ENCODE measurements at places on chromosomes 3 and 15. TPM values are rescaled to one million over a fixed set of nuclear protein-coding genes. Genes with fewer than 3 reads are reported as not detected.

NEDD4 gene
- total RNA-seq = 32.2 TPM

GOLGA8S gene
- 0.29 TPM for total RNA-seq

FOXL2 gene
- 0.12 TPM for total RNA-seq

CYP1A1 gene
- 5.4 TPM for total RNA-seq

NOX5 gene
- not detected for total RNA-seq

SLC12A6 gene
- total RNA-seq = 31.3 TPM

AADACL2 gene
- total RNA-seq = not detected

CP gene
- not detected for total RNA-seq

SEMA5B gene
- total RNA-seq = not detected

SOX14 gene
- not detected for total RNA-seq

GASK1A gene
- not detected for total RNA-seq

C3orf70 gene
- total RNA-seq = not detected

SENP8 gene
- 1.5 TPM for total RNA-seq

DNA sequence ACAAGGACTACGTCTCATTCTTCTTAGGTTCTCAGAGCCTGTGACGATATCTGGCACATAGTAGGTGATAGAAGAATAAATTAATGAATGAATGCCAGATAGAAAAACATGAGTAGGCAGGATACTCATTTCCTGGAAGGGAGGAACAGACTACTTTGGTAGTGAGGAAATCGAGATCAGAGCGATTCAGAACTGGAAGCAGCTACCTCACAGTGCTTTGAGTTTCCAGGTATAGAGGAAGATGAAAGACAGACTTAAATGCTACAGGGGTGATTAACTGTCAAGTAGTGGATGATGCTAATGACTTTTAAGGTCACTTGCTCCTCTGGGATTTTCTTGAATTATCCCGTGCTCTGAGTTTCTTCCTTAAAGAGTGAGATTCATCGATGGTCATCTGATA is 951.5 kb upstream of the CFAP20DC start:
- peak overlapping the region; percentile 78 for H3K27ac ChIP-seq
- no peaks in the 10 kb centered on the region for H3K27me3 ChIP-seq
- H3K4me3 ChIP-seq = peak overlapping the region; percentile 51

- no peak overlapping the region for H3K4me3 ChIP-seq
- no peak overlapping the region for H3K27ac ChIP-seq
- H3K4me1 ChIP-seq = no peaks in the 10 kb centered on the region
Measured at GRCh38 chr3:191958980-191959671, 498.2 kb downstream of the PYDC2 start.

DNA sequence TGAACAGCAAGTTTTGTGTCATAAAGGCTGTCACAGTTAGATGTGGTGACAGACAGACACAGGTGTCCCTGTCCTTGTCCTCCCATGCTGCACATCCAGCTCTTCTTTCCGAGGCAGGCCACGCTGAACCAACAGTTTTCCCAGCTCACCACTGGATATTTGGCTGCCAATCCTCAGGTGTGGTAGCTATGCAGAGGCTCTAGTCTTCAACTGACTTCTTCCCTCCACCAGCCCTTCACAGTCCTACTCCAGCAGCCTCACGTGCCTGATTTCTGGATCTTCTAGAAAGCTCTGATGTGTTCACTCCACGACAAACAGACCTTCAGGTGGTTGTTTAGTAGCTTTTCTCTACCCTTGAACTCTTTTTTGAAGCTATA is 145.5 kb downstream of the UACA start:
- DNase-seq = no peak
- peaks cover 19% of the 10 kb centered on the region for H3K27me3 ChIP-seq
- H3K27ac ChIP-seq = no peak overlapping the region
- no peaks in the 10 kb centered on the region for H3K4me1 ChIP-seq

- no peaks in the 10 kb centered on the region for H3K4me1 ChIP-seq
- peaks cover 19% of the 10 kb centered on the region for H3K27me3 ChIP-seq
- DNase-seq = no peak
- H3K27ac ChIP-seq = no peak overlapping the region
- no peak overlapping the region for H3K4me3 ChIP-seq
Measured at GRCh38 chr15:32743411-32744140, 25.8 kb downstream of the GREM1 start.

DNA sequence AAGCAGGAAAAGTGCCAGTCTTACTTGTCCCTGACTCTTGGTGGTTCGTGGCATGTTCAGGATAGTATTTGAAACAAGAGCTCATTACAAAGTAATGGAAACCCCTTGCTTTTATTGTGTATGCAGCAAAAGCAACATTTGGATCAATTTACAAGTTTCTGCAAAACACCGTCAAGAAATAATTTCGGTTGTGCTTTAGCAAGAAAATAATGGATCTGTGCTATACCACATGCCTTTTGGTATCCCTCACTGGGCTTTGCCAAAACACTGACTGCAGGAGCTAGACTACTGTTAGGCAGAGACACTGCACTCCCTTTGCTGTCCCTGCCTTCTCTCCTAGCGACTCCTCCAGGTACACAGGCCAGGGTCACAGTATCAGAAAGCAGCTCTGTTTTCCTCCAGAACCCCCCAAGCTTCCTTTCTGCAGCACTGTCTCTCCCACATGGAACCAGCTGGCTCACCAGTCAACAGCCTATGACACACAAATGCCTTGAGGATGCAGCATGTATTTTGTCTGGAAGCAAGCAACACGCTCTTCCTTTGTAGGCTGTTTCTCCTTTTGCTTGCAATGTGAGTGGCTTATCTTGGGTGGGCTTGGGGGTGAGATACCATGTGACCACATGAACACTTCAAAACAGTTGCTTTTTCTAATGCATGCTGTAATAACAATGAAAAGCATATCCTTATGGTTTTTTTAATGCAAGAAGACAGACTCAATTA is 111.4 kb downstream of the PGPEP1L start:
- H3K36me3 ChIP-seq = peaks cover 2% of the 10 kb centered on the region
- H3K27ac ChIP-seq = no peak overlapping the region
- H3K4me1 ChIP-seq = peaks cover under 1% of the 10 kb centered on the region
- H3K4me3 ChIP-seq = no peak overlapping the region

DNA sequence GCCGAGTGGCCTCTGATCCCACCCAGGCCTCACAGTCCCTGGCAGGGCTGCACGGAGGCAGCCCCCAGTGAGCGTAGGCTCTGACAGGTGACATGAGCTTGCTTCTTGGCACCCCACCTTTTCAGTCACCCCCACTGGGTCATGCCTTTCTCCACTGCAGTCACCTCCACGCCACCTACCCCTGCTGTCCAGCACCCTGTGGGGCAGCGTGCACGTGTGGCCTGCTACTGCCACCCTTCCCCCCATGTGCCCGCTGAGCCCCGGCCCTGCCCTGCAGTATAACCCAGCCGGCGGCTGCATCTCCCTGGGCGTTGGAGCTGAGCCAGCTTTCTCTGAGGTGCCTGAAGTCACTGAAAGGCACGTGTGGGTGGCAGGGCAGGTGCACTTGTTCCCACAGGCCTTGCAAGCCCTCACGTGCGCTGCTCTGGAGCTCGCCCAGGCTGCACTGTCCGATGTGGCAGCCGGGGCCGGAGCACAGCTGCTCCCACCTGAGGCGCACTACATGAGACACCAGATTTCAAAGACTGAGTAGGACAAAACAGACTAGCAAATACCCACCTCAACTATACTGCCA is 65.6 kb downstream of the NIPA2 start:
- H3K27ac ChIP-seq = no peak overlapping the region
- no peak for DNase-seq
- no peak overlapping the region for H3K4me3 ChIP-seq
- H3K4me1 ChIP-seq = peaks cover 4% of the 10 kb centered on the region
- H3K36me3 ChIP-seq = peaks cover 2% of the 10 kb centered on the region

DNA sequence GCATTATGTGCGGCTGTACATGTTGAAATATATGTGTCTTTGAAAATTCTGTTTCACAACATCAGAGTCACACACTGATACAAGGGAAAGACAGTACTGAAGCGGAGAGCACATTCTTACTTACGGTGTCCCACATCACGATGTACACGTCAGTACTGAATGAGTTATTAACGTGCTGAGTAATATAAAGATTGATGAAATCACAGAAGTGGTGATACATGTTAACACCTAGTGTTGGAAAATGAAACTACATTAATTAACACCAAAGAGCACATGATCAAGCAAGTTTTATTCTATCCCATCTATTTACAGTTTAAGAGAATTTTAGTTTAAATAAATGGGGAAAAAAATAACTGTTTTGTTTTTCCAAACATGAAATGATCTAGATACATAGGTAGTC is 15.6 kb downstream of the EOGT start:
- peaks cover 13% of the 10 kb centered on the region for H3K36me3 ChIP-seq
- no peak for DNase-seq
- peak overlapping the region; percentile 38 for H3K27ac ChIP-seq
- H3K27me3 ChIP-seq = no peaks in the 10 kb centered on the region
- H3K4me3 ChIP-seq = no peak overlapping the region
- peaks cover 7% of the 10 kb centered on the region for H3K4me1 ChIP-seq

- H3K27me3 ChIP-seq = no peaks in the 10 kb centered on the region
- H3K4me3 ChIP-seq = peak overlapping the region; percentile 6
- peaks cover 73% of the 10 kb centered on the region for H3K4me1 ChIP-seq
- DNase-seq = no peak
- no peak overlapping the region for H3K27ac ChIP-seq
Measured at GRCh38 chr15:75043509-75044257, 20.3 kb downstream of the PPCDC start.

GRCh38 chr15:98648654-98649471 is 524 bp downstream of the IGF1R start:
- H3K27ac ChIP-seq = peak overlapping the region; percentile 79
- peaks cover 24% of the 10 kb centered on the region for H3K27me3 ChIP-seq
- peak; percentile 49 for DNase-seq

DNA sequence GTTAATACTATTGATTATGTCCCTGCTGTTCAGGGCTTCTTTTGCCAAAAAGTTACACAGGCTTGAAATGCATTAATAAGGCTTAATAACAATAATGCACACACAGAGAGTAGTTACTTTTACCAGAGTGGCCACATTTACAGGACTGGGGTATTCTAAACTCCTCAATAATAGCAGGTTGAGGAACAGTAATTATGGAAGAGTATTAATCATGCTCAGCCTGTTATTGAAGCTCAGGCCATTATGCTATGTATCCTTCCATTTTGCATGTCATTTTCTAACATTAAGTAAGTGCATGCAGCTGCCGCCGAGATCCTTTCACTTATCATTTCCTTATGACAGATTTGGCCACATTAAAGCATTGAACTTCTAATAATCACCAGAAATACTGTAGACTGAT is 5.7 kb downstream of the ARRDC4 start:
- no peak overlapping the region for H3K4me3 ChIP-seq
- H3K36me3 ChIP-seq = no peaks in the 10 kb centered on the region
- DNase-seq = no peak
- H3K27me3 ChIP-seq = peaks cover 5% of the 10 kb centered on the region

DNA sequence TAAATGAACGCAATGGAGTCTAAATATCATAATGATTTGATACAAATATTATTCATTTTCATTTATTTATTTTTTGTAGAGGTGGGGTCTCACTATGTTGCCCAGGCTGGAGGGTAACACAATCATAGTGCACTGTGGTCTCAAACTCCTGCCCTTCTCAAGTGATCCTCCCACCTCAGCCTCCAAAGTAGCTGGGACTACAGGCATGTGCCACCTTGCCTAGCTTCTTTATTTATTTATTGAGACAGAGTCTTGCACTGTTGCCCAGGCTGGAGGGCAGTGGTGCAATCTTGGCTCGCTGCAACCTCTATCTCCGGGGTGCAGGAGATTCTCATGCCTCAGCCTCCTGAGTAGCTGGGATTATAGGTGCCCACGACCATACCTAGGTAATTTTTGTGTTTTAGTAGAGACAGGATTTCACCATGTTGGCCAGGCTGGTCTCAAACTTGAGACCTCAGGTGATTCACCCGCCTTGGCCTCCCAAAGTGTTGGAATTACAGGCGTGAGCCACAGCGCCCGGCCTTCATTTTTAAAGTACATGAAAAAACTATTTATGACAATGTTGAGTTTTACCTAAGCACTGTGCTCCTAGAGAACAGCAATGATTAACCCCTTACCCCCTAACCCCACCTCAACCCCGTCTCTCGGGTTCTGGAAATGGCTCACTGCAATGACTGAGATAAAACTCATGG is 4.0 kb upstream of the AEN start:
- H3K27ac ChIP-seq = no peak overlapping the region
- DNase-seq = no peak

GRCh38 chr3:58683466-58683865 is 16.9 kb upstream of the FAM3D start:
- no peak overlapping the region for H3K4me3 ChIP-seq
- peaks cover 33% of the 10 kb centered on the region for H3K27me3 ChIP-seq
- peaks cover 23% of the 10 kb centered on the region for H3K4me1 ChIP-seq
- no peaks in the 10 kb centered on the region for H3K36me3 ChIP-seq

DNA sequence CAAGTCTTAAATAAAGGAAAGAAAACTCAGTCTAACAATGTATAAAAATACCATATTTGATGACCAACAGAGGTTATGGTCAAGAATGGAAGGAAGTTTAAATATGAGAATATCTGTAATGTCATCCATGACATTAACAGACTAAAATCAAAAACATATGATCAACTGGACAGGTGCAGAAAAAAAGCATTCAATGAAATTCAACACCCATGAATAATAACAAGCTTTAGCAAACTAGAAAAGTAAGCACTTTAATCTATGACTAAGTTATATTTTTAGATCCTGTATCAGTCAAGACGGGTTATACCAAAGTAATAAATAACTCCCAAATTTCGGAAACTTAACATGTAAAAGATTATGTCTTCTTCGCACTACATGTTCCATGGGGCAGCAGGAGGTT is 61.8 kb downstream of the CFAP20DC start:
- no peak for DNase-seq
- H3K36me3 ChIP-seq = no peaks in the 10 kb centered on the region
- H3K27me3 ChIP-seq = peaks cover 6% of the 10 kb centered on the region
- no peak overlapping the region for H3K4me3 ChIP-seq
- H3K4me1 ChIP-seq = no peaks in the 10 kb centered on the region
- no peak overlapping the region for H3K27ac ChIP-seq

DNA sequence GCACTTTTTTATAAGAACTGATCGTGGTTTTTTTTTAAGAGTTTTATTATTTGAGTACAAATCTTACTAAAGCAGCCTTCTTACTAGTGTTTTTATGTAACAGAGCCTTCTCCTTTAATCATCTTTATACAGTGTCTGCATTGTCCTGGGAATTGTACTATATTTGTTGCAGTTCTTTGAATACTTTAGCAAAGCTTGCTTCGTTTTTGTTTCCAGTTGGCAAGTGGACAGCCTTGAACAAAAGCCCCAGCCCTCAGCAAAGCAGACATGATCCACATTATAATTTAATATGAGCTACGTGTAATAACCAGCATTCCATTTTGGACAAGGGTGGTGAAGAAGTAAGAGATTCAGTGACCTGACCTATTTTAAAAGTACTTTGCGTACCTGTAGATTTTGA is 112.2 kb upstream of the FLNB start:
- no peak for DNase-seq
- no peak overlapping the region for H3K4me3 ChIP-seq
- peaks cover 1% of the 10 kb centered on the region for H3K36me3 ChIP-seq
- no peaks in the 10 kb centered on the region for H3K4me1 ChIP-seq
- H3K27me3 ChIP-seq = no peaks in the 10 kb centered on the region
- no peak overlapping the region for H3K27ac ChIP-seq

GRCh38 chr3:29643034-29643425 is 362.2 kb downstream of the RBMS3 start:
- no peaks in the 10 kb centered on the region for H3K4me1 ChIP-seq
- no peak overlapping the region for H3K27ac ChIP-seq
- DNase-seq = no peak
- H3K27me3 ChIP-seq = no peaks in the 10 kb centered on the region
- H3K4me3 ChIP-seq = no peak overlapping the region

GRCh38 chr3:42033741-42034140 is 57.4 kb upstream of the TRAK1 start:
- peaks cover 17% of the 10 kb centered on the region for H3K4me1 ChIP-seq
- H3K27me3 ChIP-seq = no peaks in the 10 kb centered on the region
- H3K36me3 ChIP-seq = peaks cover 4% of the 10 kb centered on the region
- DNase-seq = no peak
- H3K27ac ChIP-seq = no peak overlapping the region
- no peak overlapping the region for H3K4me3 ChIP-seq
